Fibroblast of mammary gland (primary cell): ENCODE measurements at places on chromosomes 6 and 20.

GRCh38 chr20:40930561-40930960 lies 98.1 kb upstream of the TOP1 start:
- DNase-seq = peak; percentile 14

DNA sequence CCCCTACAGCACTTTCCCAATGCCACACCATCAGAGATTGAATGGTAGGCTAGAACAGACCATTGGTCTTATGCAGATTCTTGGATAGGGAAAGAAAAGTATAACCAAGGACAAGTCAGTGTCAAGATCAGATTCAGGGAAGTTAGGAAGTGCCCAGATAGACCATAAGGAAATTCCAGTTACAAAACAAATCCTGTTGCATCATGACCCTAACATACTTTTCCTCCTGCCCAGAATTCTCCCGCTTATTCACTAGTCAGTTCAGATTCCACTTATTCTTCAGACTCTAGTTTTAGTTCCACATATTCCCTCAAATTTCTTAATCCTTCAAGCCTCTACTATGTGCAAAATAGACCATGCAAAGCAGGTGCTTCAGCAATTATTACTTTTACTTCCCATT lies 20.7 kb downstream of the METTL24 start:
- DNase-seq = peak; percentile 11

DNA sequence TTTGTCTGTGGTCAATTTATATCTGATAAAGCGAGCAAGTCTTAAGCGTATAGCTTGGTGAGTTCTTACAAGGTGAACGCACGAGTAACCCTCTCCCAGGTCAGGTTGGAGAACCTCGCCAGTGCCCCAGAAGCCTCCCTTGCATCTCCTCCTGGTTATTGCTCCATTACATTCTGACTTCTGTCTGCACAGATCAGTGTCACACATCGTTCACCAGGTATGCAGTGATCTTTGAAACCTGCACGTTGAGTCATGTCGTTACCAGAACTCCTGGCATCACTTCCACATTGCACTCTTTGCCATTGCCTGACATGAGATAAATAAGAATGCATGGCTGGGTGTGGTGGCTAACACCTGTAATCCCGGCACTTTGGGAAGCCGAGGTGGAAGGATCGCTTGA lies 44.2 kb downstream of the AKAP12 start:
- DNase-seq = no peak

DNA sequence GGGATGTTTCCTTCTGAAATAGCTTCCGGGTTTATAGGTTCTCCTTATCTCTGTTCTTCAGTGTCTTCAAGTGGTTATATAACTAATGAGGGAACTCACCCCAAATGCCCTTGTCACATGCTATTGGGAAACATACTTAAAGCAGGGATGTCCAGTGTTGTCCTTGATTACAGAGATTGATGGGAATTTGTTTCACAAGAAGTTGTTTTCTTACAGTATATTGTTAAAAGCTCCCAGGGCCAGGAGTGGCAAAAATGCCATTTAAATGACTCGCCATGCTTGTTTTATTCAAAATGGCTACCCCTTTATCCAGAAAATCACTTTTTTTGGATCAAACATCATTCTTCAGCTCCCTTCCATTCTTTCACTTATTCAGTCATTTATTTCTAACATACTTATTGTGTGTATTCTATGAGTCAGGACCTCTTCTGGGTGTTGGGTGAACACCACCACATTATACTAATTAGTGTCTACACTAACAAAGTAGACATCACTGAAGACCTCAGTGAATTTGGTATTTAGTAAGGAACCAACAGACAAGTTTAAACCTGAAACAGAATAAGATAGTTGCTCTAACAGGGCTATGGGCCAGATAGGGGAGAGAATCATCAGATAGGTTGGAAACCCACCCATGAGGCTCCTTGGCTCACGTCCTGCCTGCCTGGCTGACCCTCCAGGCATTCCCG lies 791.1 kb downstream of the MAFB start:
- DNase-seq = peak; percentile 45

DNA sequence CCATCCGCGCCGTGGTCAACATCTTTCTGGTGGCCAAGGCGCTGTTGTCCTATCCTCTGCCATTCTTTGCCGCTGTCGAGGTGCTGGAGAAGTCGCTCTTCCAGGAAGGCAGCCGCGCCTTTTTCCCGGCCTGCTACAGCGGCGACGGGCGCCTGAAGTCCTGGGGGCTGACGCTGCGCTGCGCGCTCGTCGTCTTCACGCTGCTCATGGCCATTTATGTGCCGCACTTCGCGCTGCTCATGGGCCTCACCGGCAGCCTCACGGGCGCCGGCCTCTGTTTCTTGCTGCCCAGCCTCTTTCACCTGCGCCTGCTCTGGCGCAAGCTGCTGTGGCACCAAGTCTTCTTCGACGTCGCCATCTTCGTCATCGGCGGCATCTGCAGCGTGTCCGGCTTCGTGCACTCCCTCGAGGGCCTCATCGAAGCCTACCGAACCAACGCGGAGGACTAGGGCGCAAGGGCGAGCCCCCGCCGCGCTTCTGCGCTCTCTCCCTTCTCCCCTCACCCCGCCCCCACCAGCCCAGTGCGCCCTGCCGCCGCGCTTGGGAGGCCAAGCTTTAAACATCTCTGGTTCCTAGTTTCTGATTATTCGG lies 4.0 kb downstream of the SLC32A1 start:
- DNase-seq = no peak

GRCh38 chr6:26412228-26412627 lies 10.2 kb downstream of the BTN3A1 start:
- DNase-seq = no peak

GRCh38 chr6:106973018-106973835 lies 1.3 kb downstream of the CD24 start:
- DNase-seq = no peak

DNA sequence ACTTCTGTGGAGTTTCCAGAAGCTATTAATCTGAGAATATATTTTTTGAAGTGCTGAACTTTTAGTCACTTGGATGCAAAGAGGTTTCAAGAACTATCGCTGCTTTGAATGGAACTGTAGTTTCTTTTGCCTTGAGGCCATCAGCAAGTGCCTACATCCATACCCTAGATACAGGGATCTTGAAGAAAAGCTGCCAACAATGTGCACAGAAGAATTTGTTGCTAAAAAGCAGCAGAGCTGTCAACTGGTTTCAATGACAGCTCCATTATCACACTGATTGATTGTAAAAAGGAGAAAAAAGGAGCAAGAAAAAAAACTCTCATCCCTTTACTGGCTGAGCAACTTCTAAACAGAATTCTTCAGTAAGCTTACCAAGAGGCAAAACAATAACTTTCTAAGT lies 251.0 kb upstream of the NRSN1 start:
- DNase-seq = no peak

DNA sequence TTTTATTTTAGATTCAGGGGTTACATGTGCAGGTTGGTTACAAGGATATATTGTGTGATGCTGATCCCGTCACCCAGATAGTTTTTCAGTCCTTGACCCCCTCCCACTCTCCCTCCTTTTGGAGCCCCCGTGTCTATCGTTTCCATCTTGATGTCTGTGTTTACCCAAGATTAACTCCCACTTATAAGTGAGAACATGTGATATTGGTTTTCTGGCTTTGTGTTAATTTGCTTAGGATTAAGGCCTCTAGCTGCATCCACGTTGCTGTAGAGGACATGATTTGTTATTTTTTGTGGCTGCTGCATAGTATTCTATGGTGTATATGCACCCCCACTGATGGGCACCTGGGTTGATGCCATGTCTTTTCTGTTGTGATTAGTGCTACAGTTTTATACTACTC lies 178.6 kb downstream of the PLCB1 start:
- DNase-seq = no peak

- DNase-seq = no peak
Observed at GRCh38 chr6:77715588-77715987, 62.7 kb downstream of the MEI4 start.

DNA sequence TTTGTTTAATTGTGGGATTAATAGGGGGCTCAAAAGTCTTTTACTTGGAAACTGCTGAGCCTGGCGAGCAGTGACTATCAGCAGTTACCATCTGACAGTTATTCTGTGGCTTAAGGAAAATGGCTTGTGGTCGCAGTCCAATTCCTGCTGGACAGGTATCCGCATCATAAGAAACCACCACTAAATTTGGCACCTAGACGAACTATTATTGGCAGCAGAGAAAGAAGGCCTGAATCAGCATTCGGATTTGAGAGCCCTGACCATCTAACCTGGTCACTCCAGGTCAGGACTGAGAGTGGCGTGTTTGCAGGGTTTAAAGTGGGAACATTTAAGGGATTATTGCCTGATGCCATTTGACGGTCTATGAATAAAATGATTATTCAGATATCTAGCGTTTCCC lies 146.4 kb downstream of the RPS12 start:
- no peak for DNase-seq

- no peak for DNase-seq
Observed at GRCh38 chr6:140316966-140317365, 942.5 kb upstream of the CITED2 start.

GRCh38 chr6:79232696-79233462 lies 1.6 kb downstream of the HMGN3 start:
- no peak for DNase-seq

GRCh38 chr6:110878751-110879522 lies 4.4 kb downstream of the AMD1 start:
- peak; percentile 53 for DNase-seq

DNA sequence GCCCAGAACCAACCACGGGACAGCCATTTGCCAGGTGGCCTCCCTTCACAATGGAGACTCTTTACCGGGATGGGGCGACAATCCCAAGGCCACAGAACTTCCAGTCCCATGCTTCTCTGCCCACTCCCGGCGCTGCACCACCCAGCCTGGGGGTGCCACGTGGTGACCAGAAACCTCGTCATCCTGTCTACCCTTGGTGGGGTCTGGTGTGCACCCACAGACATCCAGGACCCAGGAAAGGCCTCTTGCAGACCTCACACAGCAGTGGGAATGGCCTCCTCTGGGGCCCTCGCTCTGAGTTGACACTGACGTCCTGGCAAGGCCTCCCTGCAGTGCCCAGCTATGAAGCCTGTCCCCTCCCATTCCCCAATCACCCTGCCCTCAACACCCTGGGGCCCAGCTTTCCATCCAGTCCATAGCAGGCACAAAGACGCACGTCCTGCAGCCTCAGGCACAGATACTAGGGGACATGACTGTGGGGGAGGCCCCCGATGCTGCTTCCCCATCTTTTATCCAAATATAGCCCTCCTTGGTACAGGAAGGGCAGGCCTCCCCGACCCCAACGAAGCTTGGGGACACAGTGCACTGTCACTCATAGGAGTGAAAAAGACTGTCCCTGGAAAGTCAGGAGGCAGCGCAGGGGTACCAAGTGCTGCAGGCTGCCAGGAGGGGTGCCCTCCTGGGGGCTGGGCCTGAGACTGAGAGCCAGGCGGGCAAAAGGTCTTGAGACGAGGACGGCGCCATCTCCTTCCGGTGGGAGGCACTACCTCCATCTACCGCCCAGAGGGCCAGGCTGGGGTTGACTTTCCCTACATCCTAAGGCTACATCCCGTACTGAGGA lies 7.2 kb downstream of the CST7 start:
- DNase-seq = no peak

GRCh38 chr20:2385496-2385895 lies 4.8 kb downstream of the TGM6 start:
- DNase-seq = no peak

DNA sequence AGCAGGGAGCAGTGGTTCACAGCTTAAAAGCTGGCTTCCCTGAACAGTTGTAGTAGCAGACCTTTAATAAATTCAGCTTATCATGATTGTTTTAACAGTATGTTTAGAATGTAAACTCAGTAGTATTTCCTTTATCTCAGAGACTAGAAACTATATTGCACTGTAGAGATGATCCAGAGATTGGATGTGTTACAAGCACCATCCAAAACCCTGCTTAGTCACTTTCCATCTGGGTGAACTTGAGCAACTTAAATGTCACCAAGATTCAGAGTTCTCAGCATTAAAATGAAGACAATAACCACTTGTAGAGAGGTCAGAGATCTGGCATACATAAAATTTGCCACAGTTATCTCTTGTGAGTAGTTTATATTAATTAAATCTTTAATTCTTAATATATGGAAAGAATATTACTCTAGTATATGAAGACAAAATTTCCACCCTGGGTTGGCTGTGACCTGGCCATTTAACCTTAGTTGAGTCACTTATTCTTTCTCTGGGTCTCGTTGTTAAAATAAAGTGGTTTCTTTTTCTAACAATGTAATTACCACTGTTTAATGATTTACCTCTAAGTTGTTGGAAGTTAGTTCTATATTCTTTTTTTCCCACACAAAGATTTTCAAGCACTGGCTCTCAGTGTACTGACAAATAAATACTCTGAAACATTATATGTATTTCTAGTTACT lies 239.2 kb upstream of the FKBP1C start:
- DNase-seq = no peak
